ENCODE measurements at places on chromosomes 3 and 15. TPM values are rescaled to one million over a fixed set of nuclear protein-coding genes. Genes with fewer than 3 reads are reported as not detected.

MYO5C gene
- 4.8 TPM for polyA plus RNA-seq

STRIT1 gene
- 44.8 TPM for polyA plus RNA-seq

SH3GL3 gene
- polyA plus RNA-seq: 12.2 TPM

TM6SF1 gene
- 40.6 TPM for polyA plus RNA-seq

MYLK gene
- polyA plus RNA-seq: 22.5 TPM

DAZL gene
- not detected for polyA plus RNA-seq

Measured in muscle of back (tissue), 13 donors.